Left lung (tissue), 14 donors: ENCODE measurements at places on chromosomes 3 and 15. TPM values are rescaled to one million over a fixed set of nuclear protein-coding genes. Genes with fewer than 3 reads are reported as not detected.

- H3K36me3 ChIP-seq, result no peaks in the 10 kb centered on the region
- DNase-seq, result no peak
- H3K27me3 ChIP-seq, result no peaks in the 10 kb centered on the region
- no peak overlapping the region for H3K27ac ChIP-seq
- no peak overlapping the region for H3K4me3 ChIP-seq
Measured at GRCh38 chr3:178003756-178004155, 532.5 kb upstream of the KCNMB2 start.

DNA sequence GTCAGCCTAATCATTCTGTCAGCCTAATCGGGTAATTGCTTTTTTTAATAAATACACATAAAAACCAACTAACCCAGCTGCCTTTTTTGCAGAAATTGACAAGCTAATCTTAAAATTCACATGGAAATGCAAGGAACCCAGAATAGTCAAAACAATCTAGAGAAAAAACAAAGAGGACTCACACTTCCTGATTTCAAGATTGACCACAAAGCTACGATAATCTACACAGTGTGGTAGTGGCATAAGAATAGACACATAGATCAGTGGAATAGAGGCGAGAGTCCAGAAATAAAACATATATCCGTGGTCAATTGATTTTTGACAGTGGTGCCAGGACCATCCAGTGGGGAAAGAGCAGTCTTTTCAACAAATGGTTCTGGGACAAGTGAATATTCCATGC is 2.4 kb upstream of the C3orf20 start:
- no peak for DNase-seq
- peaks cover 59% of the 10 kb centered on the region for H3K36me3 ChIP-seq
- H3K27ac ChIP-seq, result no peak overlapping the region
- H3K4me3 ChIP-seq, result no peak overlapping the region
- H3K4me1 ChIP-seq, result no peaks in the 10 kb centered on the region

The BLM gene
- 3.7 TPM for total RNA-seq

DNA sequence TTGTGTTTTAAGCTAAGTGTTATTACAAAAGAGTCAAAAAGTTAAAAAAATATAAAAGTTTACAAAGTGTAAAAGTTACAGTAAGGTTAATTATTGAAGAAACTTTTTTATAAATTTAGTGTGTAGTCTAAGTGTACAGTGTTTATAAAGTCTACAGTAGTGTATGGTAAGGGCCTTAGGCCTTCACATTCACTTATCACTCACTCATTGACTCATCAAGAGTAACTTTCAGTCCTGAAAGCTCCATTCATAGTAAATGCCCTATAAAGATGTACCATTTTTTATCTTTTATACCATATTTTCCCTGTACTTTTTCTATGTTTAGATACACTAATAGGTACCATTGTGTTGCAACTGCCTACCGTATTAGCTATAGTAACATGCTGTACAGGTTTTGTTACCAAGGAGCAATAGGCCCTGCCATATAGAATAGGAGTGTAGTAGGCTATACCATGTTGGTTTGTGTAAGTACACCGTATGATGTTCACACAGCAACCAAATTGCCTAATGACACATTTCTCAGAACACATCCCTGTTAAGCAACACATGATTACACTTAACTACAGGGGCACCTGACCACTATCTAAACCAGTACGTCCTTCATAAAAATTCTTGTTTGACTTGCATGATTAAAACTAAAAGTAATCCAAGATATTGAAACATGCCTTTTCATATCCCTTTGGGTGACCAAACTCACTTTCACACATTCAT is 17.2 kb downstream of the RAD18 start:
- no peaks in the 10 kb centered on the region for H3K4me1 ChIP-seq
- H3K36me3 ChIP-seq, result peaks cover 35% of the 10 kb centered on the region
- no peak overlapping the region for H3K4me3 ChIP-seq
- no peak for DNase-seq
- H3K27me3 ChIP-seq, result no peaks in the 10 kb centered on the region
- no peak overlapping the region for H3K27ac ChIP-seq

The EHHADH gene
- total RNA-seq, result 13.5 TPM

- no peak overlapping the region for H3K4me3 ChIP-seq
- no peaks in the 10 kb centered on the region for H3K27me3 ChIP-seq
- peak overlapping the region; percentile 20 for H3K27ac ChIP-seq
- DNase-seq, result no peak
- no peaks in the 10 kb centered on the region for H3K4me1 ChIP-seq
- no peaks in the 10 kb centered on the region for H3K36me3 ChIP-seq
Measured at GRCh38 chr3:7977245-7978086, 524.2 kb upstream of the LMCD1 start.

- H3K36me3 ChIP-seq, result no peaks in the 10 kb centered on the region
- H3K4me3 ChIP-seq, result no peak overlapping the region
- no peaks in the 10 kb centered on the region for H3K4me1 ChIP-seq
- H3K27ac ChIP-seq, result no peak overlapping the region
Measured at GRCh38 chr3:70738291-70738681, 425.8 kb upstream of the MDFIC2 start.

The RTP3 gene
- not detected for total RNA-seq

- no peak overlapping the region for H3K27ac ChIP-seq
- H3K4me1 ChIP-seq, result no peaks in the 10 kb centered on the region
- H3K36me3 ChIP-seq, result no peaks in the 10 kb centered on the region
- no peak for DNase-seq
Measured at GRCh38 chr15:42264795-42265194, 8.2 kb upstream of the GANC start.

The GOLGA8M gene
- total RNA-seq, result 2.0 TPM

The THSD4 gene
- total RNA-seq, result 24.6 TPM

The REC114 gene
- total RNA-seq, result not detected

The NOX5 gene
- 0.23 TPM for total RNA-seq

GRCh38 chr3:119794971-119795612 is 13.2 kb downstream of the NR1I2 start:
- no peaks in the 10 kb centered on the region for H3K27me3 ChIP-seq
- no peak for DNase-seq
- no peak overlapping the region for H3K27ac ChIP-seq

GRCh38 chr3:97076673-97077072 is 262.3 kb downstream of the EPHA6 start:
- H3K4me1 ChIP-seq, result no peaks in the 10 kb centered on the region
- no peaks in the 10 kb centered on the region for H3K36me3 ChIP-seq
- no peak overlapping the region for H3K27ac ChIP-seq
- no peak for DNase-seq
